ENCODE measurements at places on chromosomes 6 and 20.

- peak; percentile 86 for DNase-seq
Observed at GRCh38 chr6:47335466-47335865, 25.8 kb upstream of the TNFRSF21 start.

DNA sequence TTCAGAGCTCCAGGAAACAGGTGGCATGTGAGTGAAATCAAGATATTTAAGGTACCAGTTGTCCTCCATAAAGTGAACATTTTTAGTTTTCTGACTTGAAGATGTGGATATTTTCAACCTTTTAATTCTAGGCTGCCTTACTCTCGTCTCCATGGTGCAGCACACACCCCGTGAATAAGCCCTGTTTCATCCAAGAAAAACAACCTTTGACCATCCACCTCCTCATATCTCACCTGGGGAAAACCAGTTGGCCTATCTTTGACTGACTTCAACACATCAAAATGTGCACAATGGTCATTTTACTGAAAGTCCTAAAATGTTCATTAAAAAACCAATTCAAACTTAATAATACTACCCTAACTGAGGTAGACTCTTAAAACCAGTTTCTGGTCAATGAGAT, 73.8 kb upstream of the CD2AP start:
- no peak for DNase-seq

DNA sequence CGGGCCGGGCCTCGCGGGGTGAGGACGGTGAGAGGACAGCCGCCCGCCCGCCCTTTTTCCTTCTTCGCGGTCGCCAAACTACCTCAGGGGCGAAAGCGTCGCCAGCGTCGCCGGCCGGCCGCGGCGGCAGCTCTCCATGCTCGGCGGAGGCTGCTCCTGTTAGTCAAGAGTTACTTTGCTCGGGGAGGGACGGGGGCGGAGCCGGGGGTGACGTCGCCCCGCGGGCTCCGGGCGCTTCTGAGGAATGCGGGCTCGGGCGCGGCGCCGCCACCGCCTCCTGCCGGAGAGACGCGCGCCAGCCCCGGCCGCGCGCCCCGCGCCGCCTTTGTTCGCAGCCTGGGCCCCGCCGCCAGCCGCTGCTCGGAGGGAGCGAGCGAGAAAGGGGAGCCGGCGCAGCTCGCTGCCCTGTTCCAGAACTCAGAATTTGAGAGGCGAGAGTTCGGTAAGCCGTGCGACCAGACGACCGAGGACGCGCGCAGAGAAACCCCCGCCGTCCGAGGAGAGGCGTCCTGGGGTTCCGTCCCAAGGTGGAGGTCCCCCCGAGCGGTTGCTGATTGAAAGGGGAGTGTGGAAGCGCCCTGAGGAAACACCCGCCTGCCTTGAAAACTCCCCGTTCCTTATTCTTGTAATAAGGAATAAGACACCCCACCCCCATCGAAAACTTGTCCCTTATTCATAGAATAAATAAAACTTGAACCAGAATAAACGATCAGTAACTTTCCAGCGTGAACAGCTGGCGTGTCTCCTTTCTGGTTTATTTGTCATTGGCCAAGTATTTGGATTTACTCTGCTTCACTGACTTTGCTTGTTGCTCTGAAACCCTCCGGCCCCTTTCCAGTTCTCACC, at the start of gene PTPRK:
PTPRK (minus strand) TSS at position 164 of the 846 bp plus-strand sequence. CDS start 241 bp downstream, outside the sequence.
- DNase-seq: peak; percentile 95

GRCh38 chr6:3381233-3381921, 75.5 kb downstream of the SLC22A23 start:
- peak; percentile 31 for DNase-seq

GRCh38 chr6:70666706-70667105, 977 bp upstream of the SMAP1 start:
- no peak for DNase-seq

DNA sequence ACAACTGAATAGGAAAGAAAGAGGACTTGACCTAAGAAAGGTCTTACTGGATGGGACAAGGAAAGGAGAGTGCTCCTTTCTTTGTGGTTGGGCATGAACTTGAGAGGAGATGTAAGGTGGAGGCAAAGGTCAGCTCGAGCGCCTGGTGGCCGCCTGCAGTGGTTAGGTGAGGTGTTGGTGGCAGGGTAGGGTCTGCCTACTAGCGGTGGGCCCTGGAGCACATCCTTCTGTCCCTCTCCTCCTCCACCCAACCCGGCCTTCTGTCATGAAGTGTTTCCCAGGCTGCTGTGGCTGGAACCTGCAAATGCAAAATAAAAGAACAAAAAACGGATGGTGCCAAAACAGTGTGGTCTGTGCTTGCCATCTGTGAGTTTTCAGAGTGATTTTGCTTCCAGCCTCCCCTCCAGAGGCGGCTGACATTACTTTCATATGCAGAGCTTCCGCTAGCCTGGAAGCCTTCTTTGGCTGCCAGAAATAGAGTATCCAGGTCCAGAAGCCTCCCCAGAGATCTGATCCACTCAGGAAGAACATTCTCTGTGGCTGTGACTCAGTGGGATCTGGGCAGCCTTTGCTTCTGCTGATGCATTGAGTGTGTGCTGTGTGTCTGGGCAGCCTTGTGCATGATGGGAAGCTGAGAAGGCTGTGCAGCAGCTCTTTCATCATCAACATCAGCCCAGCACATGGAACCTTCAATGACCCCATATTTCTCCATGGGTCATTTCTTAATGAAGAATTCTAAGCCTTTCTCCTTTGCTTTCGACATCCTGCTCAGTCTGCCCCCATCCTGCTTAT, 79.8 kb upstream of the FAM184A start:
- DNase-seq: no peak

GRCh38 chr6:110813338-110814101, 1.7 kb downstream of the CDK19 start:
- peak; percentile 68 for DNase-seq

DNA sequence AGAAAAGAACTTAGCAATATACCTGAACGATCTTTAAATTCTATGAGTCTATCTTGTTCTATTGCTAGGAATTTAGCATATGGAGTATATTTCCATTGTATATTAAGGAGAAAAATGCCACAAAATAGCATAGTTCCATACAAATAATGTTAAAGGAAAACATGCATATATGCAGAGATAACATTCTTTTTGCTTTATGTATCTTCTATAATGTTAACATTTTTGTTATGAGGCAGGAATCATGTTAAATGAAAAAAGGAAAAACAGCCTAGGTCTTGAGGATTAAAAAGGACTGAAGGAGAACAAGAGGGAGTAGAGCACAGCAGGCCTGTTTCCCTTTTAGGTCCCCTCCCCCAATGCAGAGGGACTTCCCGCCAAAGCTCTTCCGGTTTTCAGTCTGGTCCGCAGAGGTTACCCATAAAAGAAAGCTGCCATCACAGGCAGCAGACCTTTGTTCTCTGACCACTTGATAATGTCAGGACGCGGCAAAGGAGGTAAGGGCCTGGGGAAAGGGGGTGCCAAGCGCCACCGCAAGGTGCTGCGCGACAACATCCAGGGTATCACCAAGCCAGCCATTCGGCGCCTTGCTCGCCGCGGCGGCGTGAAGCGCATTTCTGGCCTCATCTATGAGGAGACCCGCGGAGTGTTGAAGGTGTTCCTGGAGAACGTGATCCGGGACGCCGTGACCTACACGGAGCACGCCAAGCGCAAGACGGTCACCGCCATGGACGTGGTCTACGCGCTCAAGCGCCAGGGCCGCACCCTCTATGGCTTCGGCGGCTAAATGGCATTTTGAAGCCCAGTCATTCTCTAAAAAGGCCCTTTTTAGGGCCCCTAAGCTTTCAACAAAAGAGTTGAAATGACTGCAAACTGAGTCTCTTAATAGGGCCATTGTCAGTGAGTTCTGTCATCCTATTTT, 108.4 kb upstream of the PRSS16 start:
- peak; percentile 98 for DNase-seq

DNA sequence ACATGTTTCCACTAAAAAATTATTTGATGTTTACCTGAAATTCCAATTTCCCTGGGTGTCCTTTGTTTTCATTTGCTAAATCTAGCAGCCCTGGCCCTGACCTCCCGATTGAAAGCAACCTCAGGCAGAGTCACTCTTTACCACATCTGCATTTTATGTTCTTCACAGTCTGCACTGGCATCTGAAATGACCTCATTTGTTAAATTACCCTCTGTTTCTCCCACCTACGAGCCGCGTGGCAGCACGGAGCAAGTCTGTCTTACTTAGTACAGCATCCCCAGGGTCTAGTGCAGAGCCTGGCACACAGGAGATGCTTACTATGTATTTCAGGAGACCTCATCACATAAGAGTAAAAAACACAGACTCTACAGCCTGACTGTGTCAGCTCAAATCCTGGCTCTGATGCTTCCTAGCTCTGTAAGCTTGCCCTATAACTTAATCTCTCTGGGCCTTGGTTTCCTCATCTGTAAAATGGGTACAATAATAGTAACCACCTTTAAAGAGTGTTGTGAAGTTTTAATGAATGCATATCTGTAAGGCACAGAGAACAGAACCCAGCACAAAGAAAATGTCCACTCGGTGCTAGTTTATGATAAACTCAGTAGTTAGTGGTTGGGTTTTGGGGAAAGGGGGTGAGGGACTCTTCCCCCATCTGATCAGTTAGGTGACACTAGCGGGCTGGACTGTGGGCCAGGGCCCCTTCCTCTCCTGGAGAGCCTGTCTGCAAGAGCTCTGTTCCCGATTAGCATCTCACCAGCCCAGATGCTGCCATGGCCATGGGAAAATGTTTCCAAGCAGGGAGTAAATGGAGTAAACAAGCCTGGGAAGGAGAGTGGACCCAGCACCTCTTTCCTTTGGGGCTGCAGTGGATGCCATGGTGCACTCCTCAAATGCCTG, 88.2 kb downstream of the PREX1 start:
- DNase-seq: no peak

DNA sequence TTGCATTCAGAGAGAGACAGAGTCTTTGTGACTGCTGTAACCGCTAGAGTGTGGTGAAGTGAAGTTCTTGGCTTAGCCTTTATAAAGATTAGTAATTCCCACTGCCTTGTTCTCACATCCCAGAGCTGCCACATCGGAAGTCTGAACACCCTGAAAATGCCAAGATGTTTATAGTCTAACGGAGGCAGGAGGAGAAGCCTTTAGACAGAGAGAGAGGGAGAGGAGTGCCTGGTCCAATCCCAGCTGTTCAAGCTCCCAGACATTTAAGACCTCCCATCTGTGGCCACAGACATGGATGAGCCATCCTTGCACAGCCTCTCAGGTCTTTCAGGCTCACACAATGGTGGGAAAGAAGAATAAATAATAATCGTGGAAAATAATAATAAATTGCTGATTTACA, 1422.8 kb upstream of the EYS start:
- no peak for DNase-seq

DNA sequence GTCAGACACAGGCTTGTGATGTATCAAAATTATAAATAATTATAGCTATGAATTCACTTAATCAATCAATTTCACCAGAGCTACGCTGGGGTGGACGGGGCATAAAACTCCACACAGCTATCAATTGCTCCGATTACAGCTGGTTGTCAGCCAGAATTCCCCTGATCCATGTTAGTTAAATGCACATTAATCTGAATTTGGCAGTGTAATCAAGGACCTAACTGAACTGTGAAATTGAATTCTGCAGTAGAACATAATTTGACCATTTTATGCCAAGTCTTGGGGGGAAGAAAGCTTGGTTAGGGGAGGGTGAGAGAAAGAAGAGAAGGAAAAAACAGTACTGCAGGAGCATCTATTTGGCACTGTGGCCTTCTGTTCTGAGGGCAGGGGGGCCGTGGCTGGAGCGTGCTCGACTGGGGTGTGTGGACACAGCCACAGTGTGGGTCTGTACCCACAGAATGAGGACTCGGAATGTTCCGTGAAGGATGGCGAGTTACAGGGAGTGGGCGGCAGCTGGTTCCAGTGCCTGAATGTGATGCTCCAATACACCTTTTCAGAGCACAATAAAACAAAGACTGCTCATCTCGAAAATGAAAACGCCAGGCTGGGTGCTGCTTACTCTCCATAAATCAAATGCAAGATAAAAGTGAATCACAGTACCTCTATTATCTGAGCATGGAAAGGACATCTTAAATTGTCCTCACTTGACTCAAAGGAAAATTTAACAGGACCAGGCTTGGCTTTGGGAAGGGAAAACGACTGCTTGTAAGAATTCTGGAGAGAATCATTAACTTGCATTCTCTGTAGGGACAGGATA, 59.2 kb downstream of the LAMP5 start:
- no peak for DNase-seq

- DNase-seq: no peak
Observed at GRCh38 chr20:37413023-37413334, 67.0 kb downstream of the SRC start.

- DNase-seq: no peak
Observed at GRCh38 chr6:45448417-45449389, 71.0 kb upstream of the SUPT3H start.

- no peak for DNase-seq
Observed at GRCh38 chr6:129269076-129269475, 386.1 kb downstream of the LAMA2 start.

DNA sequence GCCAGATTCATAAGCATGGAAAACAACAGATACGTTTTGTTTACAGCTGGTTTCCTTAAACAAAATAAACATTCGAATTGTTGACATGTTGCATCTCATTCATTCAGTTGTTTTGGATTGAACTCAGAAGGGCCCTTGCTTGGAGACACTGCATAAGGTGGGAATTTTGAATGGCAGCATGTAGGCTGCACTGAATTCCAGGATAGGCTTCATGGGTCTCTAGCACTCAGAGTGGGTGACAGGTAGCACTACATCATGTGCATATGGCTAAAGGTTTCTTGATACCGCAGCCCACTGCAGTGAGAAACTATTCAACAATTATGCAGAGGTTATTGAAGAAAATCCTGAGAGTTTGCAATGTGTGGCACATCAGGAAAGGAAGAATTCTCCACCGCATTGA, 1.6 kb downstream of the BEND6 start:
- no peak for DNase-seq

GRCh38 chr20:36951979-36952738, 651 bp upstream of the SAMHD1 start:
- peak; percentile 35 for DNase-seq

- no peak for DNase-seq
Observed at GRCh38 chr6:146470091-146470770, 73.4 kb upstream of the RAB32 start.

- no peak for DNase-seq
Observed at GRCh38 chr6:146106532-146106931, 77.7 kb downstream of the GRM1 start.

DNA sequence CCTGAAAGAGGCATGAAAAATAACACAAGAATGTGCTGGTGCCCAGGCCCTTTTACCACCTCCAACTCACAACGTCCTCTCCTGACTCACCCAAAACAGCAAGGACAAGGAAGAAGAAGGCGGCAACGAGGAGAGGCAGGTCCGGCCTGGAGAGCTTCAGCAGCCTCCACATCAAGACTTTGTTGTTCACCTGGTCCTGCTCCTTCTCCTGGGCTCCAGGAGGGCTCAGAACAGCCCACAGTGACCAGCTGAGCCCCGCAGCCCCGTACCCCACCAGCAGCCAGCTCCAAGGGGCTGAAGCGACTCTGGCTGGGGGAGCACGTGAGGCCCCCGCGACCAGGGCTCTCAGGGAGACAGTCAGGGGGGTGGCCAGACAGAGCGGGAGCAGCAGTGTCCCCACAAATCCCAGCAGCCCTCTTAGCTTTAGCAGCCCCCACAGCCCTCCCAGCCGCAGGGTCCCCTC, 857 bp downstream of the TAP2 start:
- peak; percentile 26 for DNase-seq

- DNase-seq: no peak
Observed at GRCh38 chr6:78589436-78589835, 277.9 kb upstream of the IRAK1BP1 start.

Data from OCI-M1 (cell line).